ENCODE measurements at places on chromosomes 6 and 20.

GRCh38 chr20:1563598-1563997 lies 6.1 kb upstream of the SIRPD start:
- DNase-seq, result no peak

DNA sequence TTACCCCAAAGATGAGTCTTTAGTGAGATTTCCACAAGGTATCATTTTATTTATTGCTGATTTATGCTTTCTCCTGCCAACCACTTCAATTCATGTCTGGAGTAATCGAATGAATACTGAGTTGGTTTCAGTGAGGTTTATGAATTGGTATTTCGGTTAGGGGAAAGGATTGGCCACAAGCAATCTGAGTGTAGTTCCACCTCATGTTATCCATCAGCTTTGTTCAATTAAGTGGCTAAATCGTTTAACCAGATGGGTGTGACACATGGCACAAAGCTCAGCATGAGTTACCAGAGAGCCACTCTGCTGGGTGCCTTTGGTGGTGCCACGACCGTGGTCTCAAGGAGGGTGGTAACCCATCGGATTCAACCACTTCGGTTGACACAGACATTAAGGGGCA lies 148.2 kb downstream of the FNDC1 start:
- DNase-seq, result no peak

- DNase-seq, result no peak
These were observed 158.7 kb upstream of the CENPW start for GRCh38 chr6:126181173-126181741.

DNA sequence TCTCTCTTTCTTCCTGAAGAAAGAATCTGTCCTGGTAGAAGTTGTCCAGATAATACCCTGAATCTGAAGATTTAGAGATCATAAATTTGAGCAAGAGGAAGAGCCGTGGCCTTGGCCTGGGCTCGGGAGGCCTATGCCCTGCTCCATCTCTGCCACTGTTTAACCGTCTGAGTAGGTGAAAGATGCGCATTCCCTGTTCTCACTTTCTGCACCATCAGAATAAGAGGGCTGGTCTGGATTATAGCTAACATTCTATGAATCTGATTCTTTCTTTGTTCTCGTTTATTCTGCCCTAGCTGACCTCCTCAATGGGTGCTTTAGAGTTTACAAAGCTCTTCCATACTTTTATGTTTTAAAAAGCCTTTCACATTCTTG lies 51.3 kb downstream of the ELOVL4 start:
- DNase-seq, result no peak

DNA sequence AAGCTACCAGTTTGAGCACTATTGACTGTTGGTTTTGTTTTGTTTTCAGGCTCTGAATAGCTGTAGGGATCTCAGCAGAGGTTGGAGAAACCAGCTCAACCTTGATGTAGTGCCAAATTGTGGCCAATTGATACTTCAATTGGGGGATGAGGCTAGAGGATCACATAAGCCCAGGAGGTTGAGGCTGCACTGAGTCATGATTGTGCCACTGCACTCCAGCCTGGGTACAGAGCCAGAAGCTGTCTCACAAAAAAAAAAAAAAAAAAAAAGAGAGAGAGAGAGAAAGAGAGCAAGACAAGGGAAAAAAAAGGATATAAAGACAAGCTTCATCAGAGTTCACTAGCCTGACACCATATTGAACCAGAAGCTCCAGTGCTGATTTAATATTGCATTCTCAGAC lies 702.1 kb downstream of the FRK start:
- DNase-seq, result no peak

GRCh38 chr6:36962874-36963273 lies 8.3 kb downstream of the PI16 start:
- DNase-seq, result no peak

DNA sequence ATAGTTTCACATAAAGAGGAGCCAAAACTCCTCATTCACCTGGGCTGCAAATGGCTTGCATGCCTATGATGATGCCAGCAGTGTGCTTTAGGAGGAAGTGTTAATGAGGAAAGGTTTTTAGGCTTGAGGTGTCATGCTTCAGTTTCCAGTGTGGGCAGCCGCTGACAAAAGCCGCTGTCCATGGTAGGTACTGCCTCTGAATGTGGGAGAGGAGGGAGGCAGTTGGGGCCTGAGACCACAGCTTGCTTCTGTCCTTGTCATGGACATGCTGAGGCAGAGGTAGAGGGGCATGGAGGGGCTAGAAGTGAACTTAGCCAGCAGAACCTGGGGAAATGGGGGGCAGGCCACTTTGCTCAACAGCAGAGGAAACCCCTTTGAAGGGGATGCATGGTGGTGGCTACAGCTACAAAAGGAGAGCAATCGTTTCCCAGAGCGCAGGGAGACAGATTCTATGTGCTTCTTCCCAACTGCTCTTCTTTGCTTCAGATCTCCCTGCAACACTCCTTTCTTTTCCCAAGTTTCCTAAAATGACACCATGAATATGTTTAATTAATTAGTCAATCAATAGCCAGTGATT lies 372.1 kb upstream of the CNR1 start:
- DNase-seq, result no peak

- DNase-seq, result no peak
These were observed 29.8 kb upstream of the AHI1 start for GRCh38 chr6:135527116-135527959.

DNA sequence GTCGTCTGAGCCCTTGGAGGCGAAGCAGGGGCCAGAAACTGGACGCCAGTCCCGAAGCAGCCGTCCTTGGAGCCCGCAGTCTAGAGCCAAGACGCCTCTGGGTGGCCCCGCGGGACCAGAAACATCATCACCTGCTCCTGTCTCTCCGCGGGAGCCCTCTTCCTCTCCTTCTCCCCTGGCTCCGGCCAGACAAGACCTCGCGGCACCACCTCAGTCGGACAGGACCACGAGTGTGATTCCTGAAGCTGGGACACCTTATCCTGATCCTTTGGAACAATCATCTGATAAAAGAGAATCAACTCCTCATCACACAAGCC lies 416 bp downstream of the RSPH4A start:
- DNase-seq, result no peak

GRCh38 chr20:46324960-46325703 lies 16.8 kb upstream of the CDH22 start:
- no peak for DNase-seq

DNA sequence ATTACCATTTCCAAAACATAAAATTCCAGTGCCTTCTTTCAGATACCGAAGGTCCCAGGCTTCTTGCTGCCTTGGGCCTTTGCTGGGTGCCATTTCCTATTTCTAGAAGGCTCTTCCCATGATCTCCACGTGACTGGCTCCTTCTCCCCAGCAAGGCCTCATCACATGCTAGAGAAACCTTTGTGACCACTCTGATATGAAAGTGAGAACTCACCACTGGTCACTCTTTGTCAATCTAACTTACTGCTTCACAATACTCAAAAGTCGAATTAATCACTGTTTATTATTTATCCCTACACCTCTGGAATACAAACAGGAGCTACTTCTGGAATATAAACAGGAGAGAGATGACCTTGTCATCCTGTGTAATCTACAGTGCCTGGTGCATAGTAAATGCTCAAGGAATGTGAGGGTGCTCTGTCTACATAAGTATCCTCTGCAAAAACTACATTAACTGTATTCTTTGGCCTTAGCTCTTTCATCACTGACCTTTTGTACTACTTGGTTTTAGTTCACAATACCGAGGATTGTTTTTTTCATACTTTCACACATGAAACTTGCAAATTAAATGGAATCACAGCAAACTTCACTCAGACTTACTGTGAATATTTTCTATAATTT lies 1.6 kb downstream of the STX7 start:
- DNase-seq, result no peak

DNA sequence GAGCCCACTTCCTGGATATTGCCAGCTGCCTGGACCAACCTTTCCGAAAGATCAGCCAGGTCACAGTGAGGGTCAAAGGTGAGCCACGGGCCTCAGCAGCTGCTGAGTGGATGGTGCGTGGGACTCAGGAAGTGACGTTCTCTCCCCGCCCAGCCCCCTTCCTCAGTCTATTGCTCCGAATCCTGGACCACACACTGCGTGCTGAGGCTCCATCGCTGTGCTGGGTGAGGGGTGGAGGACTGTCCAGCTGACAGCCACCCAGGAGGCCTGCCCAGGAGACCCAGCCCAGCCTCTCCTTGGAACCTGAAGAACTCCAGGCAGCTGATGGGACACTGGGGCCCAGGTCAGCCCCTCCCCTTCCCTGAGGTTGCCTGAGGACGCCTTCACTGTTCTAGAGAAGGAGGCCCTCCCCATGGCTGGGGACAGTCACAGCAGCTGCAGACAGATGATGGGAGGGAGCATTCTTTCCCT lies 94.4 kb upstream of the CD93 start:
- DNase-seq, result no peak

- no peak for DNase-seq
These were observed 273.3 kb upstream of the IRAK1BP1 start for GRCh38 chr6:78593898-78594667.

GRCh38 chr20:15252304-15252703 lies 914.9 kb upstream of the FLRT3 start:
- no peak for DNase-seq

GRCh38 chr6:113925378-113925777 lies 45.6 kb downstream of the HDAC2 start:
- no peak for DNase-seq

DNA sequence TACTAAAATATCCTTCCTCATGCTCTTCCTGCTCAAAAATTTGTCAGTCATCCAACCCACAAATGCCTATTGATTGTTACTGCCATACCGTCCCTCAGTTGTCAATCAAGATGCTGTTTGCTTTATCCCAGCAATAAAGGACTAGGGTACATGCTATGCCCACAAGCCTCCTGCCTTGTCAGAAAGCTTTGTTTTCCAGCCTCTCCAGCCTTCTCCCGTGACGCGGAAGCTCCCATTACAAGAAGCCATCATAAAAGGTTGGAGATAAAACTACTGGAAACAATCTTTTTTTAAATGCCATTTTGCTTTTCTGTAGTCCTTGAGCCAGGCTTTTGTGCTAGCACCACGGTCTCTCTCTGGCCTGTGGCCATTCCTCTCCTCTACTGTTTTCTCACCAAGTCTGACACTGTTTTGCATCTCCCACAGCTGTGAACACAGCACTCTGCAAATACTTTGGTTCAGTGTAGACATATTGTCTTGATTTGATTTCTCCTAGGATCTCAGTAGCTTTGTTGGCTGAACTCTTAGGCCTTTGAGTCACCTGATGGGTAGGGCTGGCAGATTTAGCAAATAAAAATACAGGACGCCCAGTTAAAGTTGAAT lies 495.7 kb upstream of the JARID2 start:
- no peak for DNase-seq

GRCh38 chr6:17202526-17202925 lies 78.6 kb upstream of the RBM24 start:
- DNase-seq, result no peak

- DNase-seq, result no peak
These were observed 611.2 kb downstream of the UTRN start for GRCh38 chr6:144896289-144896688.

DNA sequence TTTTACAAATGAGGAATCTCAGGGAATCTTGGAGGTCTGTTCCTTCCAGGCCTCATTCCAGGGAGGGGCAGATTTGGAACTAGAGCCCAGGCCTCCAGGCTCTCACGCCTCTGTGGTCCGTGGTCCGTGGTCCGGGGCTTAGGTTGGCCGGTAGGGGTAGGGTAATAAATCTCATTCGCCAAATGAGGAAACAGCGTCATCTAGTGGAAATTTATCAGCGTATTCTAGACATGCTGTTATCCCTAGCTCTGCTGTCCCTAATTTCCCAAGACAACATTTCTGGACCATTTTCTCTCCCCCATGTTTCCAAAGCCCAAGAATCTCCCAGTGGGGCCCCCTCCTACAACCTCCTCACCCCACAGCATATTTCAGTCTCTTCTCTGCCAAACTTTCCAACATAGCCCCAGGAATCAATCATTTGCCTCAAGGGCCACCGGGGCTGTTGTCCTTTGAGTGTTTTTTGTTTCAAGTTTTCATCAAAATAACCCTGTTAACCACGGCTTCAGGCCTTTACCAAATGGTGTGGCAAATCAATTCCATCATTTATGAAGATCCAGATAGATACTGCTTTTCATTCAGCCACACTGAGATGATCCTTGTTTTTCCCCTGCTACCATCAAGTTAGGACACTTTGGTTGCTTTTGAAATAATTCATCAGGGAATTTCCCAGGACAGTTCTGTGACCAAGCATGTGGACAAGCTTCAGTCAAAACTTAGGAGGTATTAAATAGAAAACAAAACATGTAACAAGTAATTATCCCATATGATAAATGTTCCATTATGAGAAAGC lies 126.8 kb downstream of the ALDH8A1 start:
- DNase-seq, result no peak

GRCh38 chr20:5095931-5096330 lies 23.8 kb downstream of the PCNA start:
- DNase-seq, result no peak

DNA sequence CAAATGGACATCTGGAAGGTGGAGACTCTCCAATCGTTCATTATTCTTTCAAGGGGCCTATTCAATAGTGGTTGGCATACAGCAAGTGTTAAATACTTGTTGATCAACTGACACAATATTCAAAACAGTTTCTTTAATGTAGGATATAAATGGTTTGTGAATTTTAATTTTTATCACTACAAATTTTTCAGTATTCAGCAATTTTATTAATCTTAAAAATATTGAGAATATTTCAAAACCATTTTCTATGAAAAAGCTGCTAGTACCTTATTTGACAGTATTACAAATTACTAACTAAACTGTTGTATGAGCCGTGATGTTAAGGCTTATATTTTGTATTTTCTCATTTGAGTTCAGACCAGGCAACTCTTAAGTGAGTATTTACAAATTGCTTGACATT lies 32.4 kb downstream of the NCOA7 start:
- DNase-seq, result no peak

DNA sequence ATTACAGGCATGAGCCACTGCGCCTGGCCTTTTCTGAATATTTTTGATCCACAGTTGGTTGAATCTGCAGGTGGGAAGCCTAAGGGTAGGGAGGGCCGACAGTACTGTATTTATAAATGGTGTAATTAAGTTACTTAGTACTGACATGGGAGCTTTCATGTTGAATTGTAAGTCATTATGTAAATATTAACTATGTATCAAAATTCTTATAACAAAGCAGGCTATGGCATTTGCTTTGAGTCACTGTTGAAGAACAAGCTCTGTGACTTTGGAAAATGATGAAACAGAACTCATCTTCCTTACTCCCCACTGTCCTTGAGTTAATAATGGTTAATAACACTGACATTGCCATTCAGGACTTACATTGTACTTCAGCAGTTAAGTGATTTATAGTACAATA lies 63.0 kb upstream of the TXNDC5 start:
- no peak for DNase-seq

GRCh38 chr6:106925948-106926347 lies 48.6 kb downstream of the CD24 start:
- no peak for DNase-seq

- DNase-seq, result no peak
These were observed 431.8 kb downstream of the CD83 start for GRCh38 chr6:14549304-14549770.

- DNase-seq, result no peak
These were observed 4.9 kb downstream of the MTCH1 start for GRCh38 chr6:36980876-36981619.

- no peak for DNase-seq
These were observed 251.4 kb downstream of the DOK5 start for GRCh38 chr20:54726687-54727300.

All from thoracic aorta (tissue), 2 donors.